ENCODE measurements at places on chromosomes 5 and 9.

DNA sequence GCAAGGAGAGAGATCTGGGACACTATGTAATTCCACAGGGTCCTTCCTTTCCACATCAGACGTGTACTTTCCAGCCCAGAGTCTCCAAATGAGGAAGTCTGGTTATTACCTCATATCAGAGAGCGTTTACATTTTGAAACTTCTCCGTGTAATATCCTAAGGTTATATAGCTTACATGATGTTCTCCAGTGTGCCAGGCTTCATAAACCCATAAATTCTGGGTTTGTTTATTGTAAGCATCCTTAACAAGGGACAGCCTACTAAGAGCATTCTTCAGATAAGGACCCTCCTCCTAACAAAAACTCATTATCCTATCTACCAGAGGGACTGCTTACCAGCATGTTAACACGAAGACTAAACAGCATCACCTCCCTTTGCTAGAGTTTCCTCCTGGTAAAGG lies 17.9 kb downstream of the SRFBP1 start:
- no peak for DNase-seq

- DNase-seq: no peak
Measured at GRCh38 chr9:103025796-103026195, 30.7 kb downstream of the CYLC2 start.

DNA sequence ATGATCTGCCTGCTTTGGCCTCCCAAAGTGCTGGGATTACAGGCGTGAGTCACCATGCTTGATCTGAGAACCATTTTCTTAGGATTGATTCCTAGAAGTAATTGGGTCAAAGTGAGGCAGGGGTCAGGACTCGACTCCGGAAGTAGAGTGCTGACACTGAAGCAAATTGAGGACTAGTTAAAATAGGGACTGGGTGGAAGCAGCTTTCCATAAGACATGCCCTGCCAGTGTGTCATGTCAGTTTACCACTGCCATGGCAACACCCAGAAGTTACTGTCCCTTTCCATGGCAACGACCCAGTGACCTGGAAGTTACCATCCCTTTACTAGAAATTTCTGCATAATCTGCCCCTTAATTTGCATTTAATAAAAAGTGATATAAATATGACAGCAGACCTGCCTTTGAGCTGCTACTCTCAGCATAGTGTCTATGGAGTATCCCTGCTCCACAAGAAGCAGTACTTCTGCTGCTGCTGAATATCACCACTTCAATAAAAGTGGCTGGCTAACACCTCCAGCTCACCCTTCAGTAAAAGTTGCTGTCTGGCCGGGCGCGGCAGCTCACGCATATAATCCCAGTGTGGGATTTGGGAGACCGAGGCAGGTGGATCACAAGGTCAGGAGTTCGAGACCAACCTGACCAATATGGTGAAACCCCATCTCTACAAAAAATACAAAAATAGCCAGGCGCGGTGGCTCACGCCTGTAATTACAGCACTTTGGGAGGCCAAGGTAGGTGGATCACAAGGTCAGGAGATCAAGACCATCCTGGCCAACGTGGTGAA lies 47.8 kb upstream of the JADE2 start:
- DNase-seq: no peak

DNA sequence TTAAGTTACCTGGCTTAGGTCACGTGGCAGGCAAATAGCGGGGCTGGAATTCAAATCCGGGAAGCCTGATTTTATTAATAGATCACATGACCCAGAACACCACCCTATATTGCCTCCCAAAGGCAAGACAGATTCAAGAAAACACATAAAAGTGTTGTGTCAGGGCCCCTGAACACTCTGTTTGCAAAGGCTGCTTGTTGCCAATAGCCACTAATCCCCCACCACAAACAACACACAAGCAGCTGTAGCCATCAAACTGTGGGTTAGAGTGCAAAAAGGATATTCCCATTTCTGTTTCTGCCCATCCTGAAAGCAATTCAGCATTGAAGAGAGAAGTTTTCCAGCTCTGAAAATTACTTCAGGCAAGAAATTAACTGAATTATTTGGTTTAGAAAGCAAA lies 358.9 kb upstream of the RFX3 start:
- DNase-seq: no peak

GRCh38 chr5:6026766-6027406 lies 351.5 kb downstream of the MED10 start:
- DNase-seq: no peak

Measured in hepatocyte (in vitro differentiated cells).